Activated naive CD4-positive, alpha-beta T cell treated with anti-CD3 and anti-CD28 coated beads, Interleukin-2, amount 50 U/mL, for 72 hours (primary cell): ENCODE measurements at places on chromosomes 5 and 9.

GRCh38 chr5:128782446-128782845 lies 182.8 kb upstream of the SLC27A6 start:
- no peak for DNase-seq

DNA sequence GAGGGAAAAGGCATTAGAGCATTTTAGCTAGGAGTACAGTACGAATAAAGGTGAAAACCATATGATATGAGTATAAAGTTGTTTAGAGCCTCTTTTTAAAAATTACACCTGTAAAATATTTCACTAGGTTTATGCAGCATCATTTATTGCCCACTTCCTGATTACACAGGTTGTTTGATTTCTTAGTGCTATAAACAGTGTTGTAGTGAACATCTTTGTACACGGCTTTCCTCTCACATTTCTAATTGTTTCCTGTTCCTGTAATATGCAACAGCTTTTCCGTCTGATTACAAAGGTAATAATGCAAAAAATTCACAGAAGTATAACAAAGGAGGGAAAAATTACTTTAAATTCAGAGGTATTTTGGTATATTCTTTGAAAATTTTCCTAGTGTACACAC lies 13.0 kb downstream of the STOM start:
- no peak for DNase-seq

DNA sequence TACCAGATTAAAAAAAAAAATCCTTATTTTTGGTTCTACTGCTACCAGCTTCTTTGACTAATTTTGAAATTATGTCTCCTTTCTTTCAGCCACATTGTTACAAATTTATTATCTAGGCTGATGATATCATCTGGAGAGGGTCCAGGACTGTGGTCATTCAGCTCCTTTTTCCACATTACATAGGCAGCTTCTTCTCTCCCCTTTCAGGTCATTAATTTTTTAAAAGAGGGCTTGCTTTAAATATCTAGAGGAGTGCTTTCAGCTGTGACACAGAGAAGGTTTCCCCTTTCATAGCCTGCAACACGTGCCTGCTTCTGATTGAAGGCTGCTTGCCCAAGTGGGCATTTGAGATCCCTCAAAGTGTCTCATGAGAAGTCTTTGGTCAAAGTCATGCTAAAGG lies 155.7 kb upstream of the PAPPA start:
- DNase-seq: no peak

- no peak for DNase-seq
These were observed 37.6 kb downstream of the DUSP1 start for GRCh38 chr5:172733131-172733973.

DNA sequence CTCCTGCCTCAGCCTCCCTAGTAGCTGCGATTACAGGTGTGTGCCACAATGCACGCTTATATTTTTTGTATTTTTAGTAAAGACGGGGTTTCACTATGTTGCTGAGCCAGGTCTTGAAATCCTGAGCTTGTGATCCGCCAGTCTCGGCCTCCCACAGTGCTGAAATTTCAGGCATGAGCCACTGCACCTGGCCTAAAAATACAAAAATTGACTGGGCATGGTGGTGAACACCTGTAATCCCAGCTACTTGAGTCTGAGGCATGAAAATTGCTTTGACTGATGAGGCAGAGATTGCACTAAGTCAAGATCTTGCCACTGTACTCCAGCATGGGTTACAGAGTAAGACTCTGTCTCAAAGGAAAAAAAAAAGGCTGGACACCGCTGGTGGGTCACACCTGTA lies 13.1 kb upstream of the DYNC2I2 start:
- DNase-seq: no peak

GRCh38 chr5:172364773-172365172 lies 81.2 kb upstream of the UBTD2 start:
- DNase-seq: peak; percentile 12

- DNase-seq: peak; percentile 56
These were observed 136.9 kb upstream of the FBN2 start for GRCh38 chr5:128674837-128675446.

GRCh38 chr5:124751031-124751430 lies 4.6 kb upstream of the ZNF608 start:
- no peak for DNase-seq

DNA sequence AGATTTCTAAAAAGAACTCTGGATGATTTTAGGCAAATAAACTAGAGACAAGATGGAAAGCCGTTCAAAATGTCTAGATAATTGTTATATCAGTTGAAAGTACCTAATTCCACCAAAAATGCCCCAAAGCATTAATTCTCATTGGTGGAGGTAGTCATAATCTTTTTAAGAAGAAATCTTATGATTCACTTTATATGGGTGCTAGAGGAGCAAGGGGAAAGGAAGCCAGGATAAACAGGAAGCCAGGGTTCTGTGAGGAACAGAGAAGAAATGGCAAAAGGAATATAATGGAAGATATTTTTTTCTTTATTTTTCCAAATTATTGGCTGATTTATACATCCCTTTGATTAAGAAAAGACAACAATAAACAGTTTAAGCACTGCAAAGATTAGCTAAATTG lies 7.8 kb downstream of the YIPF5 start:
- DNase-seq: no peak

GRCh38 chr9:71685988-71686387 lies 82.3 kb downstream of the CEMIP2 start:
- DNase-seq: no peak

DNA sequence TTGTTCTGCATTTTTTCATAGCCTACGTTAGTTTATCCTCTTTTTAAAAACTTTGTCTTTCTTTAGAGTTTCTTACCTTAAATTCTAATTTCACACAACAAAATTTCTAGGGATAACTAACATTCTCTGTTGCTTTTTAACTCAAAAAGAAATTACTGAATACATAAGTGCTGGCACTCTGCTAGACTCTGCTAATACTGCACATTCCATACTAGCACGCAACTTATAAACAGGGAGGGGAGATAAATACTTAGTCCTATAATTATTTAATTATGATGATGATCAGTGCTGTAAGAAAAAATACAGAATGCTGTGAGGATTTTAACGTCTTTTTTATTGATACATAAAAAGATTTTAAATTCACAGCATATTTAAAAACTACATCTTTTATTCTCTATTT lies 25.1 kb downstream of the RNF145 start:
- no peak for DNase-seq

- no peak for DNase-seq
These were observed 39.1 kb downstream of the FBN2 start for GRCh38 chr5:128498844-128499455.

DNA sequence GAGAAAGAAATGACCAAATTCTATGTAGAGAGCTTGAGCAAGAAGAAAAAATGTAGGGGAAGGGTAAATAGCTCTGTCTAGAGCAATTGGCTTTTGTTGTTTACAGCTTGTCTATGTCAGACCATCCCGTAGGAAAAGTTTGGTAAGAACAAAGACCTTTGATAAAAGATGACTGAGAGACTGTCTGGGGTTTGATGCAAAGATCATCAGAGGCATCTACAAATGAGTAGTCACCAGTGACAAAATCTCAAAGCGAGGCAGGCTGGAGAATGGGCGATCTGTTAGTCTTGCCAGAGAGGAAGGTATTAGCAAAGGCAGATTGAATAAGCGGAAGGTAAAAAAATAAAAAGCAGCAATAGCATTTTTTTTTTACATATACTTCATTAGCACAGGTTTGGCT lies 125.0 kb upstream of the RASGRF2 start:
- DNase-seq: no peak

GRCh38 chr9:125258832-125259534 lies 2.6 kb upstream of the GAPVD1 start:
- no peak for DNase-seq

DNA sequence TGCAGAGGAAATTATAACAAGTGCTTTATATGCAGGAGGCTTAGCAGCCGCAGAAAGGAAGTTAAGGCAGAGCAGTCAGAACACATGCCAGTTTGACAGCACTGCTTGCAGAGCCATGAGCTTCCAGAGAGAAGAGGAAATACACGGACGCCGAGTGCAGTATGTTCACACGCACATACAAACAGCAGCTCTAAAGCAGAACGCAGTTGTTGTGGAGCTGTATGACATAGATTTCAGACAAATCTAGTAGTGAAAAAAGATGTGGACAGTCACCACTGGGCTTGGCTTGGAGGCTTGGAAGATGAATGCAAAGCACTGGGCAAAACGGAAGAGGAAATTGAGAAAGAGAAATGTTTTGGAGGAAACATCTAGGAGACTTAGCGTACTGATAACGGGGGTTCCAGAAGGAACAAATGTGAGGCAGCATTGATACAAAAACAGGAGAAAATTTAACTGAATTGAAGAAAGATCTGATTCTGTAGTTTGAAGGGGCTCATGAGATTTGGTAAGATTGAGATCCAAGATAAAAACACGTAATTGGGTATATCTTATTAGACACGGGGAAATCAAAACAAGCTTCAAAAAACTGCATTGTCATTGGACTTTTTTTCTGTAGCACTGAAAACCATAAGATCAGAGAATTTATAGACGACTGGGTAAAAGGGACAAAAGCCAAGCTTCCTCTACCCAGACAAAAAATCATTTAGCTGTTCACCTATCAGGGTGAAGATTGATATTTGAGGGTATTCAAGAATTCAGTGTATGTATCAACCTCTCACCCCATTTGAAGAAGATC lies 19.6 kb upstream of the ROPN1L start:
- no peak for DNase-seq

DNA sequence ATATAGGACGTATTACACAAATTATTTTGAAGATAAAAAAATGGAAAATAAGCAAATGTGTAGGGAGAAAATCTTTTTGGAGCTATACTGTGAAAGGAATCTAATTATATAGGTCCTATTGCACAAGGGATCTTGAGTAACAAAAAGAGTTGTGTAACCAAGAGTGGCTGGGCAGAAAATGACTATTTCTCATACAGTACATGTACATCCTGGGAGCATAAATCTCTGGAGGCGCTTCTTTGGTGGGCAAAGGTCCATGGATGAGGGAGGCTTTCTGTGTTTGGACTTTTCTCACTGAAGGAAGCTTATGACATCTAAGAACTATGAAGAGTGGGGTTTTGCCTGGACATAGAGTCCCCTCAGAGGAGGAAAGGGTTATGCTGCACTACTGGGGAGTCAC lies 29.8 kb downstream of the ANKS6 start:
- no peak for DNase-seq

DNA sequence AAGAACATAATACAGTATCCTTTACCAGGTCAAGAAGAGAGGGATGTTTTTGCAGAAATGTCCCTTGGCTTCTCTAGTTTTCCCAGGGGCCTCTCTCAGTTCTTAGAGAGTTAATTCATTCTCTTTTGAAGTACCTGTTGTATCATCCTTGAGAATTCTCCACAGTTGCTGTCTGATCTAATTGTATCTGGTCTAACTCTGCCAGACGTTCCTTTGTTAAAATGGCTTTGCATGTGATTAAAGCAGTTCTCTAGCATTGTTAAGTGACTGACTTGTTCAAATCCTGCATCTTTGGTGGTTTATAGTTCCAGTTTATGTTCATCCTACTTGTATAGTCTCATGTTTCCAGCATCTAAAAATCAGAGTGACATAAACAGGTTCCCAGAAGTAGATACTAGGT lies 65.0 kb downstream of the KIAA1958 start:
- DNase-seq: no peak

DNA sequence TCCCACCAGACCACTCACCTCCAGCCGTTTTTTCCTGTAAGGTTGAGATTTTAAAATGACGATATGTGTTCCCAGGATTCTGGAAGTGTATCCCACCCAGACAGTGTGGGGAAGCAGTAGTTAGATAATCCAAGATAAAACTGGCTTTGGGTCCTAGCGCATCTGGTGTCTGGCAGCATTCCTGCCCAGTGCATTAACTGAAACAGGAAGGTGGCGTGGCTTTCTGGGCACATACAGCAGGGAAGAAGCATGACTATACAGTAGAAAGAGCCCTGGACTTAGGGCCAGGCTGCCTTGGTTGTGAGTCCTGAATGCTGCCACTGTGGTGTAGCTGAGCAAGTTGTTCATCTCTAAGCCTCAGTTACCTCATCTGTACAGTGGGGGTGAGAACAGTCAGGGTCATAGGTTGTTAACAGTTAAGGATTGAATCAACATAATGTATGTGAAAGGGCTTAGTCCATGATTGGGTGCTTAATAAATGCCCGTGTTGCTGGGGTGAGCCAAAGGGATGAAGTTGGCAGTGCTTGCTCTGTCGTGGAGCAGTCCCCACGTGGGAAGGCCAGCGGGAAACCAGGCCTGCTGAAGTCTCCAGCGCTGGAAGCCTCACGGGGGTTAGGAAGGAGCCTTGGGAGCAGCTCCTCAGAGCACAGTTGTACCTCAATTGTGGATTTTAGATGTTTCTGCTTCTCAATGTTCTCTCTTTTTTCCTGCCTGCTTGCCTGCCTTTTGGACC lies 18.0 kb downstream of the CLTA start:
- no peak for DNase-seq

GRCh38 chr9:76654051-76654461 lies 110.2 kb upstream of the PCA3 start:
- DNase-seq: no peak

DNA sequence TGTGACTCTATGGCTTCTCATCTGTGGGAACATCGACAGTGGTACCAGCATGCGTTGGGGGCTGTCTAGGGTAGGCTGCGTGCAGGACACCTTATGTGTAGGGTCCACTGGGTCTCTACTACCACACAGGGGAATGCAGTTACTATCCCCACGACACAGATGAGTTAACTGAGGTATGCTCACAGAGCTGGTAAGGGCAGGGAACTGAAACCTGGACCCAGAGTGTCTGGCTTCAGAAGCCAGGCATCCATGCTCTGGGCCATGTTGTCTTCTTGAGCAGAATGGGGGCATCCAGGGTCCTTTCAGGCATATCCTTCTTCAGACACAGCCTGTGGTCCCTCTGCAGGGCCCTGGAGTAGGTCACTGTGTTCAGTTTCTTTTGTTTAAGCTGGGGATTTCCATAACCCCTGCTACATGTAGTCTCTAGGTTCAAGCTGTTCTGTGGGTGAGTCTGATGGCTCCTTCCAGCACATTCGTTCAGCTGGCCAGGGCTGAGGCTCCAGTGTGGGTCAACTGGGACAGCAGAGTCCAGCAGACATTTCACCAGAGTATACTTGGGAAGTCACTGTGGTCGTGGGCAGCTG lies 148.8 kb downstream of the GADD45G start:
- DNase-seq: no peak

- no peak for DNase-seq
These were observed 14.8 kb upstream of the SLC25A51 start for GRCh38 chr9:37918665-37919170.

DNA sequence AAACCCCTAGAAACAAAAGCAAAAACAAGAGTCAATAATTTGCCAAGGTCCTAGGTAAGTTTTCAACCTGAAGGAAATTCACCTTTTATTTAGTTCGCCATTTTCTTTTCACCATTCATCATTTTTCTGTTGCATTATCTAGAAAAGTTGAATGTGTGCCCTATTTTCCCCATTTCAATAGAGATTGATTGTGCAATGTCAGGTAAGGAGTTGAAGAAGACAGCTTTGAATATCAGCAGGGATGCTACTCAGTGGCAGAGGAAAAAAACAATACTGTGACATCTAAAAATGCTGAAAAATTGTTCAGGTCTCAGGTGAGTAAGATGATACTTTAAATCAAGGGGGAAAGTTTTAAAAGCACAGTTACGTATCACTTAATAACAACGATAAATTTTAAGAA lies 813.7 kb downstream of the DTWD2 start:
- no peak for DNase-seq
